Sciatic nerve (tissue), 2 donors: ENCODE measurements at places on chromosomes 11 and 22.

- peak; percentile 23 for DNase-seq
Measured at GRCh38 chr11:73262851-73263495, 9.2 kb upstream of the P2RY6 start.

- no peak for DNase-seq
Measured at GRCh38 chr11:67293090-67293489, 4.0 kb downstream of the ANKRD13D start.

GRCh38 chr11:62260261-62260953, 9.6 kb upstream of the SCGB2A2 start:
- no peak for DNase-seq

GRCh38 chr22:45069925-45070324, 60.1 kb upstream of the PHF21B start:
- DNase-seq = no peak

DNA sequence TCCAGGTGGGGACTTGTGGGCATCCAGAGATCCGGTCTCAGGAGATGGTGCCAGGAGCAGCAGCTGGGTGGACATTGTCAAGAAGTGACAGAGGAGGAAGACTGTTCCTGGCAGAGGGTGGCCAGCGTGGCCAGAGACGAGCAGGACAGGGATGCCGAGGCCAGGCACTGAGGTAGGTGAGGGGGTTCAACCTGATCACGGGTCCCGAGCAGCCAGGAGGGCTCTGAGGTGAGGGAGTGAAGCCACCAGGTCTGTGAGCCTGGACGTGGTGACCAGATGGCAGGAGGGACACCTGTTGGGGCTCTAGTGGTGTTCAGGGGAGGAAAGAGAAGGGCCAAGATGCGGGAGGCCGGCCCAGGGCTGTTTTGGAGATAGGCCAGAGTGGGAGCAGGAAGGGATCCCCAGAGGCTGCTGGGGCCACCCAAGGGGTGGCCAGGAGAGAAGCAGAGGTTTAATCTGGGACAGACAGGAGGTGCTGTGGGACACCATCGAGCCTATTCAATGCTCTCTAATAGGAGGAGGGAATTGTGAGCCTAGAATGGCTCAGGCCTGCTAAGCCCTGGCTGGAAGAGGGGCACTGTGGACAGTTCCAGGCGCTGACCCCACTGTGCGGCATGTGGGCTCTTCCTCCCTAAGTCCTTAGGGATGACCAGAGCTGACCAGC, 6.3 kb downstream of the PPM1F start:
- DNase-seq = no peak

DNA sequence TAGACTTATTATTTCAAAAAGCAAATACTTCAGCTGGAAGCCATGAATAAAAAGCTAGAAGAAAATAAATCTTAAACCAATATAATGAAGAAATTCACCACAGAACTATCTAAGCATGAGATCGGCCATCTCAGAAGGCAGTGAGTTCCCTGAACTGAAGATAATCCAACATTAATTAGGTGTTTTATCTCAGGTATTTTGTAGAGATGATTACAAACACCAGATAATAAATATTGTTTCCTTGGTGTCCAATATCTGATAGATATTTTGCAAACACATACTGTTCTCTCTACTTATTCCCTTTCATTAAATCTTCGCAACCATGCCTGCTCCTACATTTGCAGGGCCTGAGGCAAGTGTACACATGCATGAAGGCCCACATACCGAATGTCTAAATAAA, 26.0 kb upstream of the FAM181B start:
- no peak for DNase-seq

- DNase-seq = peak; percentile 65
Measured at GRCh38 chr11:117823294-117823945, 1.1 kb downstream of the FXYD2 start.

DNA sequence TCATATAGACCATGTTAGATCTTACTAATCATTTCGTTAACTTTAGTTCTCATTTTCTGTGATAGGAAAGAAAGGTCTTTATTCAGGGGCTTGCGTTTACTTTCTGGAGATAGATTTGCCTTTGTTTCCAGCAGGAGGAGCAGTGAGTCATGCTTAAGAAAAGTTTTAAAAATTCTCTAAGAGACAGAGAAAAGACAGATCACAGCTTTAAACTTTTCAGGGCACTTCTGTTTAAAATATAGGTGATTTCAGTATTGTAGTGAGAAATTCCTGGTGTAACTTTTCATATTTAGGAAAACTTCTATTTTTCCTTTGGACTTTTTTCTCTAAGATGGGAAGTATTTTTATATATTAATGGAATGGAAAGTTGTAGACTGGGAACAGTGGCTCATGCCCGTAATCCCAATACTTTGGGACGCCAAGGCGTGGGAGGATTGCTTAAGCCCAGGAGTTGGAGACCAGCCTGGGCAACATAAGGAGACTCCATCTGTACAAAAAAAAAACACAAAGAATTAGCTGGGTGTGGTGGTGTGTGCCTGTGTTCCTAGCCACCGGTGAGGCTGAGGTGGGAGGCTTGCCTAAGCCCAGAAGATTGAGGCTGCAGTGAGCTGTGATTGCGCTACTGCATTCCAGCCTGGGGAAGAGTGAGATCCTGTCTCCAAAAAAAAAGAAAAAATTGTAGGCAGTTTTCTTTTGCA, 60.3 kb downstream of the ATXN10 start:
- DNase-seq = no peak

DNA sequence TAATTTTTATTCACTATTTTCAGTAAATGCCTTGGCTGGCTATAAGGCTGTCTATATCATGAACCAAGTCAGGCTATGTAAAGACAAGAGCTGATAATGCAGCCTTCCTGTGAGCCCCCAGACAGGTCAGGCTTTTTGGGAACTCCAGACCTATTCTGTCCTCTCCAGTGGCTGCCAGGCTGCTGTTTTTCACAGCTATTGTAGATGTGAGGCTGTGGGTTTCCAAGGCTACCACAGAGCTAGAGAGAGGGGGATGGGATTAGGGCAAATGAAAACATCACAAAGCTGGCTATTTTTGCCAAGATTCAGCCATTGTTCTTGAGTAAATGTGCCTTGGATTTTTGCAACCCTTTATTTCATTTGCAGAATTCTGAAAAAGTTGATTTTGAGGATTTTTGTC, 55.7 kb upstream of the SORL1-AS1 start:
- no peak for DNase-seq

DNA sequence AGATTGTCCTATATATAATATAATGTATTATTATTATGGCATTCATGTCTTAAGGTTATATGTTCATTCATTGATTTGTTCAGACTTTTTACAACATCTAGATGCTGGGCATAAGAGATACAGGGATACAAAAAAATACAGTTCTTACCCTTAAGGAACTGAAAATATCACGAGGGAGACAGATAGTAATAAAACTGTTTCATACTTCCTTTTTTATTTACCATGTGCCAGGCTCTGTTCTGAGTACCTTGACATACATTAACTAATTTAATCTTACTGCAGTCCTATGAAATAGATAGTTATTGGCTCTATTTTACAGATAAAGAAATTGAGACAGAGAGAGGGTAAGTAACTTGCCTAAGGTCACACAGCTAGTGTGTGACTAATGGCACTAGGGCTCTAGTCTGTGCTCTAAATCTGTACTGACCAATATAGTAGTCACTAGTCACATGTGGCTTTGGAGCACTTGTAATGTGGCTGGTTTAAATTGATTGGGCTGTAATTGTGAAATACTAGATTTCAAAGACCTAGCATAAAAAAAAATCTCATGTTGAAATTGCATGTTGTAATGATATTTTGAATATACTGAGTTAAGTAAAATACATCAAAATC, 21.3 kb downstream of the TRIM44 start:
- no peak for DNase-seq

DNA sequence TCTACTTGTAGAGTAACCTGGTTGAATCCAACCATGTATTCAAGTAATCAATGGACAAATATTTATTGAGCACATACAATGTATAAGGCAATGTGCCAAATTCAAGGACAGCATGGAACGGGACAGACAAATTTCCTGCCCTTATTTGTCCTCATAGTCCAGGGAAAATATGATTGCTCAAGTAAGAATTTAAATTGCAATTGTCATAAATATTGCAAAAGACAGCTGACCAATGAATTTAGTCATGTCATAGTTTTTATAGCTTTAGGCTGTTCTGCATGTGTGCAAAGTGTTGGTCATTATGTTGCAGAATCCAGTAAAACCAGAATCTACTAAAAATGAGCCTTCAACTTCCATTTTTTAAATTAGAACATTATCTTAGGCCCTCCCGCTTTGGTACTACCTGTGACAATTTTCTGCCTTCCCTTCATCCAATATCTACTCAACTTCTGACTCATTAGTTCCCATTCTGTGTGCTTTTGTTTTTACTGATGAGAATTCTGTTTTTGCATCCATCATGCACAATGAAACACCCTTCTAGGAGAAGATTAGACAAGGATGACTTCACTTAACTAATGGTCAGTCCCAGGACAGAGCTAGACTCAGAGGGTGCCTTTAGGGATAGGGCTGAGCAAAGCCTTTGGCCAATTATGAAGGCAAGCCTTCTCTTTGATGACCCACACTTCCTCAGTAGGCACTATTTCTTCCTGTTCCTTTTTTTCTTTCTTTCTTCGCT, 45.8 kb upstream of the FIBIN start:
- DNase-seq = no peak

DNA sequence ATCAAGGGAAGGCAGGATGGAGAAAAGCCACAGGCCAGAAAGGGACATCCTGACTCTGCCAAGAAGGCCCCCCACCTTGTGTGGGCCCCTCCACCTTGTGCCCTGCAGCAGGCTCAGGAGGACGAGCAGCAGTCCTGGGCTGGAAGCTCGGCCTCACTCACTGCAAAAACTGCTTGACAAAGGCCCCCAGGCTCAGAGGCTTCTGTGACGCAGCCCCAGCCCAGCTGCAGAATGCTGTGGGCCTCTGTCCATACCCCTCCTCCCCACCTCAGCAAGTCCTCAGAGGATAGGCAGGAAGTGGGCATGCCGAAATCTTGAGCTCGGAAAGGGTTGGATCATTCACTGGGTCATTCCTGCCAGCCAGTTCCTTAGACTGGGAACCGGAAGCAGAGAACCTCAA, 61.9 kb downstream of the NRXN2 start:
- DNase-seq = peak; percentile 56

DNA sequence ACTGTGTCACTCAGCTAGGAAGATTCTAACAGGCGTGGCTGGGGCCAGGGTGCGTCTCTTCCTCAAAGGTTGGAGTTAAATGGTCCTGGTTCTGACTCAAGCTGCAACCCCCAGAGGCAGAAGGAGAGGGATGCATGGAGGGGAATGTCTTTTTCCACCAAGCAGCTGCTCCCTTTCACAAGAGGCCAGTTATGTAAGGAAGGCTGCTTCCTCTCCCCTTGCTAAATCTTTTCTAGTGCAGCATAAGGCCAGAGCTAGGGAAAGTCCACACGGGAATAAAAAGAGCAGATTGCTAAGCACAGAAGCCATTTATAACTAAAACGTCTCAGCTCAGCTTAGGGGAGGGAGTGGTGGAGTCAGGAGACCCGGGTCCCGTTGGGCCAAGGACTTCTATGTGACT, 10.0 kb downstream of the PVALB start:
- no peak for DNase-seq

- peak; percentile 38 for DNase-seq
Measured at GRCh38 chr11:17563961-17564686, 17.1 kb downstream of the OTOG start.

GRCh38 chr11:22957786-22958185, 97.5 kb upstream of the CCDC179 start:
- no peak for DNase-seq

DNA sequence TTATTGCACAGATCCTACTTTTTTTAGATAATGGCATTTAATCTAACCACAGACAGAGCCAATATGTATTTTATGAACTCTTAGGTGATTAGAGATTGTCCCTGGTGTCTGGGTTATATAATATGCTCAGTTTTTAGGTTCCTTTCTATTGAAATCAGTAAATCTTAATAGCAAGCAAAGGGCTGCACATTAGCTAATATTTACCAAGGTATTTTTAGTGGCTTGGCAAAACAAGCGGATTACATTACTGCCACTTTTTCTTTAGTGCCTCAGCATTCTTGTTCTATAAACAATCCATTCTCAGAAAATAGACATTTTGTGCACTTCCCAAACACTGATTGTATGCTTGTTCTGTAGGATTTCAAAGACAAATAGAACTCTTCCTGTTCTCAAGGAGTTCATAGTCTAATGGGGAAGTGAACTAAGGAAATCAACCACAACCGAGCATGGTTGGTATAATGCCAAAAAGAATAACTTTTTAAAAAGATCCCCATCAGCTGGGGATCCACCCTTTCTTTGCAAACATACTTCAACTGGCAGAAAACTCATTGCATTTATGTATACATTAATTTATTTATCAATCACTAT, 23.8 kb downstream of the KCNJ1 start:
- DNase-seq = no peak

DNA sequence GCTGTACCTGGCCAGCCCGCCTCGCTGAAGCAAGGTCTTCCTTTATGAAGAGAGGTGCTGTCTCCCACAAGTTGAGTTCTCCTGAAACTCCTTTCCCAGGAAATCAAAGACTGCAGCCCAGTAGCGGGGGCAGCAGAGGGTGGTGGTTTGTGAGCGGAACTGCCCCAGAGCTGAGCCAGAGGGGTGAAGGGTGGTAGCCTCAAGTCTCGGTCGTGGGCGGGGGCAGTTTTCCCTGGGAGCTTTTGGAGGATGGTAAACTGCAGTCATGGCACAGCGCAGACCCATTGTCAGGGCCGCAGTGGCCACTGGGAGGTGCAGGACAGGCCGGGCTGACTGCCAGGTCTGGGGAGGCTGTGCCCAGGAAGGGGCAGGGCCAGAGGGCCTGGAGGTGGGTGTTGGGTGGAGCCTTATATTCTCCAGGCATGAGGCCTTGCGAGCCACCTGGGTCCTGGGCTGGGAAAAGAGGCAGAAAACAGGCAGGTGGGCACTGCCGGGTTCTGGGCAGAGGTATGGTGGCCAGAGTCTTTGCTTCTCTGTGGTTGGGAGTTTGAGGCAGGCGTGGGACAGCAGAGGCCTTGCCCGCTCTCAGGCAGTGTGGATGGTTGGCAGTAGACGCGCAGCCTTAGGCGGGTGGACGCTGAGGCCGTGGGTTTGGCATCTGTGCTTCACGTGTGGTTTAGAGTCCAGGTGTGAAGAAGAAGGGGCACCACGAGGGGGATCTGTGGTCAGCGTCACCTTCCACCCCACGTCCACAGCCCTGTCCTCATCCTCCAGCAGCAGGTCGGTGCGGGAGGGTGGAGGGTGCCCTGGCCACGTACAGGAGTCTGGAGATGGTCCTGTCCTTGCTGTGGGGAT, 1176.4 kb downstream of the BRD1 start:
- peak; percentile 77 for DNase-seq
